ENCODE measurements at places on chromosomes 6 and 20. TPM values are rescaled to one million over a fixed set of nuclear protein-coding genes. Genes with fewer than 3 reads are reported as not detected.

GRCh38 chr6:51494342-51494741, 593.1 kb downstream of the PKHD1 start:
- no peak for DNase-seq

DNA sequence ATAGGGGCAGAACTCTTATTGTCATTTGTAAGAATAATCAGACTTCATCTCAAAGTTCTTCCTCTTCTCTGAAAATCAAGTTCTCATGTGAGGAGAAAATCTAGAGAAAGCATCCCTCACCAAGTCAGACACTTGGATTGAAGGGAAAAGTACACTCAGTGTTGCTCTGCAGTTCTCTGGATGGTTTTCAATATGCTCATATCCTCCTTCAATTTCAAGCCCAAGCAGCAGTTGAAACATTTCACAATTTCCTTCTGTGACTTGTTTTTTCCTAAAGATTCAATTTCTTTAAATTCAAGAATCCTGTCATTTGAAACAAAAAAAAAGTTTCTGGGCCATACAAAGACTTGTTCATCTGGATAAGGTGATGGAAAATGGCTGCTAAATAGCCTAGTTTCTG, 140.2 kb upstream of the AHI1 start:
- DNase-seq = no peak

GRCh38 chr6:51817832-51818231, 269.6 kb downstream of the PKHD1 start:
- no peak for DNase-seq

DNA sequence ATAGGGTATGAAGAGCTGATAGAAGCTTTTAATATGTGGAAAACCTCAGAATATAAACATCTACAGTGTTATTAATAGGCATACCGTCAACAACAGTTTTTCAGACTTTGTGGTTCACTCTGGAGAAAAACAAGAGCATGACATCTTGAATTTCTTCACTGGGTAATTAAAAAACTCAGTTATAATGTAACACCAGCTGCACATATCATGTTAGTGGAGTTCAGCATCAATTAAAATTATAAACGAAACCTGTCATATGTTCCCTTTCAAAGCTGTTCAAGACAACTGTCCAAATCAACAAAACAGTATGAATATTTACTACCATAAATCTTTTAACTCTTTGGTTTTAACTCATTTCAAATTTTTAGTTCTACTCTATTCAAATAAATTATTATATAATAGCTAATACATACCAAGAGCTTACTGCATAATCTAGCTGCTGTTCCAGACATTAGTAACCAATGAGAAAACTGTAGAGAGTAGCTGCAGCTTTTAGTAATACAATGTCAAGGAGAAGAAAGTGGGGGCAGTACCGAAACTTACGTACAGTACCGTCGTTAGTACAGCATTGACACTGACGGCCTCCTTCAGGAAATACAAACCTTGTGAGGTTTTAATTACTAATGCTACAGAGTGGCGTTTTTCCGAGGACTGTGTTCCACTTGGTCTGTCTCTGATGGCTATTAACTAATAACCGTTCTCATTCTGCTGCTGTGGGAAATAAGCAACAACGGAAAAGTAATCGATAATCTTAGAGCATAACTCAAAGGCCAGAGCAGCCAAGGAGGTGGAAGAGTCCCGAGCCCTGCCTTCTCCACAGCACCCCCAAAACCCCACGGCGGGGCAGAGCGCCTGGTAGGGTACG, 532 bp upstream of the PM20D2 start:
- peak; percentile 70 for DNase-seq

- peak; percentile 84 for DNase-seq
These were observed 74.5 kb downstream of the DCDC2 start for GRCh38 chr6:24283043-24283985.

GRCh38 chr20:2631228-2631627, 21.2 kb upstream of the NOP56 start:
- DNase-seq = no peak

- DNase-seq = no peak
These were observed 139.8 kb downstream of the ZDHHC14 start for GRCh38 chr6:157520596-157521361.

GABRR1 gene
- total RNA-seq = not detected

GRCh38 chr20:57582432-57583288, 21.8 kb downstream of the PCK1 start:
- peak; percentile 55 for DNase-seq

DNA sequence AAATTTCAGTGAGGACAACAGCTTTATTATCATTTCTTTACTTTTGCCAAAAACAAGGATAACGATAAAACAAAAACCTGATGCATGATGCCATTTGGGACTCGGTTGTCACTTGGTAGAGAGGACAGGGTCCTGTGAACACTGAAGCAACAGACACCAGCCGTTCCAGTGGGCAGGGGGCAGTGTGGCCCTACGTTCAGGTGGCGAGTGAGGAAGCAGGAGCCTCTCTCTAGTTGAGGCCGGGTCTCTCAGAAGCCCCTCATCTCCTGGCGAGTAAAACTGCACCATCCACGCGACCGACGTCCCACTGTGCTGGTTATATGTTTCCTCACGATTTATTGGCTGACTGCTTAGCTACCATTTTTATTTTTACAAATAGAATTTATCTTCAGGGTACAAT, 231.6 kb downstream of the THBS2 start:
- DNase-seq = no peak

DNA sequence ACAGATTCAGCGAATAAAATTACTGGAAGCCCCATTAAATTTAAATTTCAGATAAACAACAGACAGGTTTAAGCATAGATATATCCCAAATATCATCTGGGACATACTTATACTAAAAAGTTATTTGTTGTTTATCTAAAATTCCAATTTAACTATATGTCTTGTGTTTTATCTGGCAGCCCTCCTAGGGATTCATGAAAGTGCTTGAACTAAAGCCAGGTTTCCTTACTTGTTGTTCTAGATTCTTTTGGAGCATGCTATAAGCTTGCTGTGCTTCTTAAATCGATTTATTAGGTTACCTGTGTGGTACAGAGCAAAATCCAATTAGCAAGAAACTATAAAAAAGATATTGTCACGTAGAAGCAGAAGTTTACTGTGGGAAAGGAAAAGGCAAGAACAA, 202.5 kb upstream of the GMDS start:
- DNase-seq = no peak

VGLL2 gene
- not detected for total RNA-seq

- peak; percentile 31 for DNase-seq
These were observed 520 bp downstream of the SLC24A3 start for GRCh38 chr20:19212821-19213502.

GRCh38 chr6:157659536-157660271, 163.3 kb upstream of the SNX9 start:
- DNase-seq = no peak

DNA sequence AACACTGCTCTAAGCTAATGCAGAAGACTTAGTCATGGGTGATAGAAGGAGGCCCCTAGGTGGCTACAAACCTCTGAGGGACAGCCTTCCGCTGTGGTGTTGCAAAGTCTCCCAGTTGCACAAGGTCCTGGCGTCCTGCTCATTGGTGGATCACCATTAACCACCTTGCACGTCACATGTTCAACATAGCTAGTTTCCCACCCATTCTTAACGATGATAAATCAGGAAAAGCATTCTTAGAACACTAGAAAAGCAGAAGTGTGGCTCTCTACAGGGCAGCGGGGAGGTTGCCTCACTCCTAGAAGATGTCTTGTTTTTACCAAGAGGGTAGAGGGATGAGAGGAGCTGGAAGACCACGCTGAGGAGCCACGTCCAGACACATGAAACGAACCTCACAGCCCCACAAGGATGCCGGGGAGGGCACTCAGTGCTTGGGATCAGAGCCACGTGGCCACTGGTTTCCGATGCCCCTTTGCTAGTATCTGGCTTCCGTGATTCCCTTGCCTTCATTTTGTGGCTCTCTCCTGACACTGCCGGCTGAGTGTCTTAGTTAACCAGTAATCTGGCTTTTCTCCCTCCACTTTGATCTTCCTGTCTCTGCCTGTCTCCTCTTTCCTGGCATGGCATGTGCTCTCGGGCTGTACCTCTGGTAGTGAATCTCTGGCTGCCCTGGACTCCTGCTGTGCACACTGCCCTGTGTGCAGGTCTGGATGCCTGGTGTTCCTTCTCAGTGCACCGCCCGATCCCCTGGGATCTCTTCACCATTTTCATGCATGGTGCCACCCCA, 91.4 kb upstream of the NEDD9 start:
- DNase-seq = peak; percentile 8

DNA sequence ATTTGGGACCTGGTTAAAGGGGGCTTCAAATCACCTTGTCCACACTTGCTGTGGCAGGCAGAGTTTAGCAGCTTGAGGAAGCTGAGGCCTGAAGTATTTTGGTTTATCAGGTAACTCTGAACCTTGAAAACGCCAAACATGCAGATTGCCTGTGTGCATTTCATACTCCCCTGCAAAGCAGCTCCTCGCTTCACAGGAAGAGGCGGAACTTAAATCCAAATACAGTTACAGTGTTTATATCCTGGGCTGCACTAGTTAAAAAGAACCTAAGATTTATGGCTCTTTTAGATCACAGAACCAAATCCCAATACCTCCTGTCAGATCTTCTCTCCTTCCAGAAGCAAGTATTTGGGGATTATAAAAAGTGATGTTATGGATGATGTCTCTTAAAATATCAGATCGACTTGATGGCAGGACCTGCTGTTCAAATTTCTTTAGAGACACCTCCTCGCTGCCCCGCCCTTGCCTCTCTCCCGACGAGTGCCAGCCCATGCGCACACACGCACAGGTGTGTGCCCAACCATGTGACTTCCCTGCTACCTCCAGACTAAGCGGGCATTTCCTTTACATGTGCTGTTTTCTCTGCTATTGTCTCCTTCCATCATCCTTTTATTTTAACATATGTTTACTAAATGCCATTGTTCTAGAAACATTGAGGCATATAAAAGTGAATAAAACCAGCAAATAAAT, 224.6 kb upstream of the FOXQ1 start:
- DNase-seq = no peak

- DNase-seq = peak; percentile 66
These were observed 81.7 kb upstream of the NFATC2 start for GRCh38 chr20:51624157-51624731.

DNA sequence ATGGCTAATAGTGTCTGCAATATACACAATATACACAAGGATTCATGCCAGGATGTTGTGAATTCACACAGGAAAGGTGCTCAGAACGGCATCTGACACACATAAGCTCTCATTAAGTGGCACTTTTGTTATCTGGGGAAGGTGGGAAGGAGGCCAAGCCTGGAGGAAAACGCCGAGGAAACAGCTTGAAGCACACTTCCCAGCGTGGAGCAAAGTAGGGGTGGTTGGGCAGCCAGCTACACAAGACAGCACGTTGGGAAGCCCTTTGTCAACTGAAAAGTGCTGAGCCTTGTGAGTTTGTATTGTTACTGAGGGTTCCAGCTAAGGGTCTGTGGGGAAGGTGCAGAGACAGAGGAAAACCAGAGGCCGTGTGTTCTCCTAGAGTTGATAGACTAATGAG, 181.0 kb downstream of the ZMYND8 start:
- DNase-seq = no peak

DNA sequence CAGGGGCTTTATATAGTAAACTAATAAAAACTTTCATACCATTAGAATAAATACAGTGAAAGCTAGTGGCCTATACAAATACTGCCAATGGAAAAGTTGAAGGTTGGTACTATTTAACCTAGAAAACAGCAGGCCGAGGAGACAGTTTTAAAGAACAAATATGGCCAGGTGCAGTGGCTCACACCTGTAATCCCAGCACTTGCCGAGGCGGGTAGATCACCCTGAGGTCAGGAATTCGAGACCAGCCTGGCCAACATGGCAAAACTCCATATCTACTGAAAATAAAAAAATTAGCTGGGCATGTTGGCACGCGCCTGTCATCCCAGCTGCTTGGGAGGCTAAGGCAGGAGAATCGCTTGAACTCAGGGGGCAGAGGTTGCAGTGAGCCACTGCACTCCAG, 24.8 kb downstream of the GLYATL3 start:
- DNase-seq = no peak

GRCh38 chr6:36111526-36111925, 18.8 kb upstream of the MAPK13 start:
- DNase-seq = no peak

DNA sequence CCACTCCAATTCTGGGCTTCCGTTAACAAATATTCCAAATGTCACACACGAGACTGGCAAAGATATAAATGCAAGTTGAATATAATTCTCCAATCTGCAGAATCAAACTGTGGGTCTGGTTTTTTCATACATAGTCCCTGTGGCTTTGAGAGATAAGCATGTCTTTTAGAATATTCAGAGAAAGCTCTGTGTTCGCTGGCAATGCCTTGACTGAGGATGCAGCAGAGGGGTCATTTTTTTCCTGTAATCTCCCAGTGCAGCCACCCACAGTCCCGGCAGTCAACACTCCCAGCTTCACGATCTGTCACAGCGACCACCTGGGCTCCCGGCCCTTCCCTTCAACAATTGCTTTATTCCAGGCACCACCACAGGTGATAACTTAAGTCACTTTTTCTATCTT, 30.5 kb downstream of the MUC22 start:
- DNase-seq = no peak

DNA sequence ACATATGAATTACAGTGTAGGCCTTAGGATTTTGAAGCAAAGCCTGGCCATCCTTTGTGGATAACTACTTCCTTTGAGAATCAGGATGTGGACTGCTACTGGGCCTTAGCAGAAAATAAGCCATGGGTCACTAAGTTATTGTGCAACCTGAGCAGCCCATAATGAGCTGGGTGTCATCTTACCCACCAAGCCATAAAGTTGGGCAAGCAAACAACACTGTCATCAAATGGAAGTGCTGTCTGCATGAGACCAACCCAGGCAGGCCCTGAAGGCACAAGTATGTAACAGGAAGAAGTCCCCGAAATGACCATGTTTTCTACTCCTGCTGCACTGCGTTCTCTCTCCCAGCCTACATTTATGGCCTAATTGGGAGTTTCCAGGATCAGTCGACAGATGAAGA, 205.6 kb upstream of the GGTLC1 start:
- no peak for DNase-seq

ATAT1 gene
- 5.2 TPM for total RNA-seq

PIM1 gene
- 22.9 TPM for total RNA-seq

F13A1 gene
- not detected for total RNA-seq

RPP40 gene
- total RNA-seq = 11.2 TPM

- DNase-seq = no peak
These were observed 169.3 kb upstream of the BTBD3 start for GRCh38 chr20:11748436-11748835.
